ENCODE measurements at places on chromosomes 1 and 21.
A peak's percentile ranks its signal among the peaks of the same experiment; 100 is the strongest.

GRCh38 chr1:17293681-17294425 is 14.1 kb upstream of the PADI4 start:
- DNase-seq: no peak

- no peak for DNase-seq
These were observed 4.1 kb downstream of the SH3BP5L start for GRCh38 chr1:248821641-248822040.

DNA sequence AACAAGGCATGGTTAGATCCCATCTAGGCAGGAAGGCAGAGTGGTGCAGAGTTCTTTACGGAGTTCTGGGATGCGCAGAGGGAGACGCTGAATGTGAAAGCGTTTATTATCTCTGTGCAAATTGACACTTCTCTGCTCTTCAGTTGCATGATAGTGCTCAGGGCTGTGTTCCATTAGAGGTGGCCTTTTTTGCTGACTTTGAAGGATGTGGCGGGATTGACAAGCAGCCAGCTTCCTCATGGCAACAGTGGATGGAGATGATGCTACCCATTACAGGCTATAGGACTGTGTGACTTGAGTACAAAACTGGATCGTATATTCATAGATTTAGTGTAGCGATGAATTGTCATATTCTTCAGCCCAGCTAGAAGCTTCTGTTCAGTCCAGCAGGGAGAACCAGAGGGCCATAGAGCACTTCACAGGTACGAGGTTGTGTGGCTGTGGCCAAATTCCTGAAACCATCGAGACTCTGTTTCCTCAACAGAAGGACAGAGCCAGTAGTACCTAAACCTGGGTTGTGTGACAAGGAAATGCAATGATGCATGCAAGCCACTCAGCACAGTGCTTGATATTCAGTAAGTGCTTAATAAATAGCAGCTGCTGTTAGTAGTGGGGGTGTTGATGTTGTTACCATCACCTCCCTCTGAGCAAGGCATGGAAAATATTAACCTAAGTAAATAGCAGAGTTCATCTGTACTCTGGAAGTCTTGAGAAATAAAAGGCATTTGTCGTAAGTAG is 430.0 kb upstream of the KAZN start:
- no peak for DNase-seq

- peak; percentile 96 for DNase-seq
These were observed 1.8 kb upstream of the CSMD2 start for GRCh38 chr1:34166625-34167361.

DNA sequence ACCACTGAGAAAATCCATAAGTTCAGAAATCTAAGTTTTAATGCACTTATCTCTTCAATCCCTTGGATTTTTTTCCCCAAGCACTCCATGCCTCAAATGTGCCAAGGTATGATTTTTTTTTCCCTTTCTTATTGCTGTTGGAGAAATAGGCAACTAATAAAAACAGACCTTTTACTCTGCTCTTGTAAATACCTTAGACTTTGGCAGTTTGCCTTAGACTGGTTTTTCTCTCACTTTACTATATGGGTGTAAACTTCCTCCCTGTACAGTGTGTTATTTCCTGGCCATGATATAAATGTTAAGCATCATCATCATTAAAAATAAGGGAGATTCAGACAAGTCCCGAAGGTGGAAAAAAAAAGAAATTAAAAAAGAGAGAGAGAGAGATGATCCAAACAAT is 65.7 kb downstream of the LRRC8C start:
- no peak for DNase-seq

DNA sequence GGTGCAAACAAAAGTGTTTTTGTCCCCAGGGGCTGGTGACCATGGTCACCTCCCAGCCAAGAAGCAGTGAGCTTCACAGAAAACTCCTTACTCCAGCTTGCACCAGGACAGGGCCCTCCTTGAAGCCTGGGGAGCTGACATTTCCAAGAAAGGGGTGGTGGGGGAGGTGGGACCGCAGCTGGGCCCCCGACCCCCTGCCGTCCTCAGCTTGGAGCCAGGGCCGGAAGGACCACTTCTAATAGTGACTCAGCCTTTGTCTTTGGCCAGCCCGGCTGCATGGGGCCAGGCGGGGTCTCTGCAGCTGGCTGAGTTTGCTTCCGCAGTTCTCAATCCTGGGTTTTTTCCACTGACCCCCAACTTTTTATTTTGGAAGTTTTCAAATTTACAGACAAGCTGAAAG is 136.5 kb upstream of the POU3F1 start:
- DNase-seq: peak; percentile 56

DNA sequence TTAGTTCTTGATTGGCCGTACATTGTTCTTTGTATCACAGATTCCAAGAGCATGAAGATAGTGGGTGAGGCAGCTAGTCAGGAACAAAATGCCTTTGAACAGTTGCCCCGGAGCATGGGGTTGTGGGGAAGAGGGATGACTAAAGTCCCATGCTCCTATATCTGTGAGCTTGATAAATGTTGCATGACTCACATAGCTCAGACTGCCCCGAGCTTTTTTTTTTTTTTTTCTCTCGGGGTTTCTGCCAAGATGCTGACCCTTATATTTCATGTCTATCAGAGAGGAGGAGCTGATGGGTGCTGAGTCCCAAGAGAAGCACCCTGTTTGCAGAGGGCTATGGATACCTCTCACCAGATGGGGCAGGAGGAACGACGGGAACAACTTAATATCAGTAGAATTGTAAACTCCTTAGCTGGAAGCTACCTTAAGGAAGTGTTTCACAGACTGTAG is 40.6 kb downstream of the SRRM1 start:
- peak; percentile 41 for DNase-seq

- DNase-seq: no peak
These were observed 143.2 kb downstream of the TRIM33 start for GRCh38 chr1:114367810-114368209.

- DNase-seq: peak; percentile 26
These were observed 36.5 kb downstream of the LGALS8 start for GRCh38 chr1:236560213-236560771.

DNA sequence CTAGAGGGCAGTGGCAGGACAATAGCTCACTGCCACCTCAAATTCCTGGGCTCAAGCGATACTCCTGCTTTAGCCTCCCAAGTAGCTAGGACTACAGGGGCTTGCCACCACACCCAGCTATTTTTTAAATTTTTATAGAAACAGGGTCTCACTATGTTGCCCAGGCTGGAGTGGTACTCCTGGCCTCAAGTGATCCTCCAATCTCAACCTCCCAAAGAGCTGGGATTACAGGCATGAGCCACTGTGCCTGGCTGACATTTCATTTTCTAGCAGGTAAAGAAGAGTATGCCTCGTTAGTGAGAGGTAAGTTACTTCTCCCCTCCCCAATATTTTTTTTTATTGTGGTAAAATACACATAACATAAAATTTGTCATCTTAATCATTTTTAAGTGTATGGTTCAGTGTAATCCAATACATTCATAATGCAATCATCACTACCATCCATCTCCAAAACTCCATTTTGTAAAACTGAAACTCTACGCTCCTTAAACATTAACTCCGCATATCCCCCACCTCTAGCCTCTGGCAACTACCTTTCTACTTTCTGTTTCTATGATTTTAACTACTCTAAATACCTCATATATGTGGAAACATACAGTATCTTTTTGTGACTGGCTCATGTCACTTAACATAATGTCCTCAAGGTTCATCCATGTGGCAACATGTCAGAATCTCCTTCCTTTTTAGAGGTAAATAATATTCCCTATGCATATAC is 22.4 kb downstream of the ZZZ3 start:
- DNase-seq: no peak

GRCh38 chr1:22489278-22489677 is 37.6 kb downstream of the ZBTB40 start:
- DNase-seq: peak; percentile 51

- DNase-seq: peak; percentile 52
These were observed 24.3 kb downstream of the WNT2B start for GRCh38 chr1:112533029-112533428.

GRCh38 chr1:119266858-119267257 is 101.7 kb upstream of the HAO2 start:
- no peak for DNase-seq
